ENCODE measurements at places on chromosomes 2 and 18.

- no peak for DNase-seq
These were observed 511 bp downstream of the MATN3 start for GRCh38 chr2:20012032-20012281.

DNA sequence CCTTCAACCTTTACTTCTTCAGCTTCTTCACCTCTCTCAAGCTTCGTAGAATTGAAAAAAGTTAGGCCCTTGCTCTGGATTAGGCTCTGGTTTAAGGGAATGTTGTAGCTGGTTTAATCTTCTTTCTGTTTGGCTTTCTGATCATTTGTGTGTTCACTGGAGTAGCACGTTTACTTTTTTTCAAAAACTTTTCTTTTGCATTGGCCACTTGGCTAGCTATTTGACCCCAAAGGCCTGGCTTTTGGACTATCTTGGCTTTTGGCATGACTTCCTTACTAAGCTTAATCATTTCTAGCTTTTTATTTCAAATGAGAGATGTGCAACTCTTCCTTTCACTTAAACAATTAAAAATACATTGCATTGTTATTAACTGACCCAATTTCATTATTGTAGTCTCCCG lies 1154.8 kb upstream of the ZEB2 start:
- no peak for DNase-seq

GRCh38 chr2:39782591-39782990 lies 3.5 kb upstream of the THUMPD2 start:
- no peak for DNase-seq

DNA sequence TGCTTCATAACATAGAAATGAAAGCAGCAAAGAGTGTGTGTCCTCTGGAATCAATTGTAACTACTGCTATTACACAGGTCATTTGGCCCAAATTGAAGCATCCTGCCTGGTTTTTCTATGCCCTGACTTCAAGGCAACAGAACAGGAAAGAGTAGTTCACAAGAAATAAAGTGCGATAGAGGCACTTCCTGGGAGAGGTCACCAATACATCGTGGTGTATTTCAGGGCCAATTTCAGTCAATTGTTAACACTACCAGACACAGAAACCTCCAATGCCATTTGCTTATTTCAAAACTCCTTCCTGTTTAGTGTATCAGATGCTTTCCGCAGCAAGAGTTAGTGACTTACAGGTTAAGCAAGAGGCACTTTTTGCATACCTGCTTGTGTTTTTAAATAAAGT lies 292.1 kb downstream of the ETAA1 start:
- no peak for DNase-seq

DNA sequence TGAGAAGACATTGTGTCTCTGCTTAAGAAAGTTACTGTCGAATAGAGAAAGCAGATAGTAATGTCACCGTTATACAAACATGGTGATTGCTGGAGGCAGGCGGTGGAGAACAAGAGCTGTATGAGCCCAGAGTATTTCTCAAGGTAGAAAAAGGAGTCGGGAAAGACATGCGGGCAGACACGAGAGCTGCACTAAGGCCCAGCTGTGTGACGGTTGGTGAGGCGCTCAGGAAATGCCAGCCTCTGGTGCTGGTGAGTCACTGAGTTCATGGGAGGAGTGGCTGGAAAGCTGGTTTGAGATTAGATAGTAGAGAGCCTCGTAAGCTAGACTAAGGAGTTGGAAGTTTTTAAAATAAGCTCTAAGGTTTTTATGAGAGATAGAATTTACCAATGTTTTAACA lies 390.9 kb upstream of the TRIB2 start:
- DNase-seq = no peak

GRCh38 chr2:151922845-151923666 lies 94.8 kb upstream of the ARL5A start:
- no peak for DNase-seq

- DNase-seq = no peak
These were observed 49.2 kb upstream of the GPR155 start for GRCh38 chr2:174535757-174536703.

- DNase-seq = no peak
These were observed 20.0 kb downstream of the SFTPB start for GRCh38 chr2:85647823-85648526.

DNA sequence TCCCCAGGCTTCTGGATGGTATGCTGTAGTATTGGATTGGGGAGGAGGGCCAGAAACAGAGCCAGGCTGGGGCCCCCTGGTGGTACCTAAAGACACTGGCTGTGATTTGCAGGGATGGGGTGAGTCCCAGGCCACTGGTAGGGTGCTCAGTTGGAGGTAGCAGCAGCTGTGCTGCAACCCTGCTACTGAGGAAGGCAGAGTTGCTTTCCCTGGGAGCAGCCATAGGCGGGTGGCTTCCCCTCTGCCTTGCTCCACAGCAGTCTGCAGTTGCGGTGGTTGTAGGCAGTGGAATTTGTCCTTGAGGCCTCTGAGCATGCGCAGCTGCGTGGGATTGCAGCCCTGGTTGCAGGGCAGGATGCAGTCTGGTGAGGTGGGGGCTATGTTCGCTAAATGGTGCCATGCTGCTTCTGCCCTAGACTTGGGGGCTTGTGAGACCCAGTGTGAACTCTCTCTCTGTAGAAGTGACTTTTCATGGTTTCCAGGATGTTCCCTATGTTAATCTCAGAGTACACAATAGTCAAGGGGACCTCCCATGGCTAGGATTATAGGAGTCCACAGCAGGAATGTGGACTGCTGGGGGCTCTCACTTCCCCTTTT lies 443.5 kb downstream of the XIRP2 start:
- no peak for DNase-seq

- DNase-seq = no peak
These were observed 15.5 kb downstream of the HEATR5B start for GRCh38 chr2:37068686-37069085.

DNA sequence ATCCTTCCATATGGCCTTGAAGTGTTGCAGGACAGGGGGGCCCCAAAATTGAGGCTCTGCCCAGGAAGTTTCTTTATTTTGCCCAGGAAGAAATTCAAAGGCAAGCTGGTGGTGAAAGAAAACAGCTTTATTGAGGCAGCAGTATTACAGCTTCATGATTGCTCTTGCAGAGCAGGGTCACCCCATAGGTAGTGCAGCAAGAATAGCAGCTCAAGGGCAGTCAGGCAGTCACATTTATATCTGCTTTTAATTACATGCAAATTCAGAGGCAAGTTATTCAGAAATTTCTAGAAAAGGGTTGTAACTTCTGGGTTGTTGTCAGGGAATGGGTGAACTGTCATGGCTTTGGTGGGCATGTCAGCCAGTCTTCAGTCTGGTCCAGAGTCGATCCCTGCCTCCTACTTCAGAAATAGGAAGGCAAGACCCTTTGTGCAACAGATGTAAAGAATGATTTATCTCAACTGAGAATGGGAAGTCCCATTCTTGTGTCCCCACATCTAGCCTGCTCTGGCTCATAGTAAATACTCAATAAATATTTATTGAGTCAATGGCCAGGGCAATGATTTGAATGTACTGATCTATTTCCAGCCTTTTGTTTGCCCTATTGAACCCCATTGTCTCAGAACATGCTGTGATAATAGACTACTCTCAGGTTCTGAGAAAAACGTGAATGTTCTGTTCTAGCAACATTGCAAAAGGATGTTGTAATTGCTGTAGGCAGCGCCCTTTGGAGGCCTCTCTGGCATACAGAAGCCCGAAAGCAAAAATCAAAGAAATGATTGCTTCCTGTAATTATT lies 129.8 kb downstream of the MYO3B start:
- DNase-seq = no peak

DNA sequence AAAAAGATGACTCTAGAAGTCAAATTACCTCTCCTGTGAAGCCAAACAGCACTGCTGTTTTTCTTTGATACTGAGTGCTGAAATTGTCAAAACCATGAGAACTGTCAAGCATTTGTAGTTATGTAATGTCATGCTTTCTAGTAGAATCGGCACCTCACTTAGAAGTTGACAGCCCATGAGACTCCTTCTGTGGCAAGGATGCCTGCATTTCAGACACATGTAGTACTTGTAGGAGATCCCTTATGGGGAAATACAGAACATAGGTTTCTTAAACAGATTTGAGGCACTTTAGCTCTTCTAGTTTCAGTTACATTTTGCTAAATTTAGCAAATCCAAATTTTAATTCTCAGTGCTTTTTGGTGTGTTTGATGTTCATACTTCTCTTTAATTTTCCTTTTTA lies 15.7 kb downstream of the ZNF407 start:
- no peak for DNase-seq

DNA sequence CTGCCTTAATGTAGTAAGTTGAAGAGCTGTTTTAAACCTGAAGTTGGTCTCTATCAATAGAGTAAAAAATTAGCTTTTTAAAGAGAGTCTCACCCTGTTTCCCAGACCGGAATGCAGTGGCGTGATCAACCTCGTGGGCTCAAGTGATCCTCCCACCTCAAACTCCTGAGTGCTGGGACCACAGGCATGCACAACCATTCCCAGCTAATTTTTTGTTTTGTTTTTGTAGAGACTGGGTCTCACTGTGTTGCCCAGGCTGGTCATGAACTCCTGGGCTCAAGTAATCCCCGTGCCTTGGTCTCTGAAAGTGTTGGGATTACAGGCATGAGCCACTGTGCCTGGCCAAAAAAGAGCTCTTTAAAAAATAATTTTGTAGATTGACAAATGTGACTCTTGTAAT lies 40.3 kb downstream of the CRIM1 start:
- no peak for DNase-seq

DNA sequence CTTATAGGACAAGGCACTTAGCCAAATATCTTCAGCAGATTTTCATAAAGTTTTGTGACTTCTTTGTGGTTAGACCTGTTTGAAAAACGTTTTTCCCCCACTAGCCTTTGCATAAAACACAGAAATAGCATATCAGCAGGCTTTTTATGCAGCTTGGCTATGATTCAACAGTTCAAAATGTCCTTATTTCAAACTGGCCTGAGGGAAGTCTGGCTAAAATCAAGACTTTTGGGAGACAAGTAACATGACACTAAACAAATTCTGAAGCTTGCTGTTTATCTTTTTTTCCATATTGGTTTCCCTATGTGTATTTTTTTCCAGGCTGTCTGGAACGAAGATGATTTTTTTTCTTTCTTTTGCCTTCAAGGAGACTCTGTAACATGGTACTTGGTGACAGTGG lies 95.1 kb upstream of the L3MBTL4 start:
- DNase-seq = no peak

DNA sequence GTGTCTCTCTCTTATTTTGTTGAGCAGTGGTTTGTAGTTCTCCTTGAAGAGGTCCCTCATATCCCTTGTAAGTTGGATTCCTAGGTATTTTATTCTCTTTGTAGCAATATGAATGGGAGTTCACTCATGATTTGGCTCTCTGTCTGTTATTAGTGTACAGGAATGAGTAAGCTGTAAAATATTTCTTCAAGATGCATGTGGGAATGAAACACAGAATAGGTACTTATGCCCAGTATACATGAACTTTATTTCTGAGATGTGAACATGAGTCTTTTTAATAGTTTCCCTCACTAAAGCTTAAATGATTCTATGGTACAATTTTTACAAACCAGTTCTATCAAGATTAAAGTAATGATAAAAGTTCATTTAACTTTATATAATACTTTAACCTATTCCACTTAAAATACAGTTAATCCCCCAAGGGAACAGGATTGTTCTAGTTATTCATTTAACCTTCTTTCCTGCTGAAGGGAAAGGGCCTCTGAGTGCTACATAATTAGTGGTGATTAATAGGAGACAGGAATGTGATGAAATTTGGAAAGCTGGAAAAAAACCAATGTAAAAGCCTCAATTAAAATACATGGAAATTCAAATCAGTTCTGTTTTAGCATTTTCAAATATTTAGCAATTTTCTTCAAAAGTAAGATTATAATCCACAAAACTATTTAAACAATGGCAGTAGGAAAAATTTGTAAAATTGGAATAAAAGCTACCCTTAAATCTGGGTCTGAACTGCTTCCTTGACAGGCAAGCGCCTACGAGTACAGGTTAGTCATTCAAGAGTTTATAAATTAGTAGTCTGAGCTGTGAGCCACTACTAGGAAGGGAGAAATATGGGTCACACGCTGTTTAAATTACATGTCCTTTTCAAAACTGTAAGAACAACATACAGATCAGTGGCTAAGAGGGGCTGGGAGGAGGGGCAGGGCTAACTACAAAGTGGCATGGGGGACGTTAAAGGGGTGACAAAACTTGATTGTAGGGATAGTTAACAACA lies 28.9 kb downstream of the SPIRE1 start:
- DNase-seq = no peak

GRCh38 chr2:236997069-236997715 lies 88.5 kb upstream of the COPS8 start:
- DNase-seq = no peak

DNA sequence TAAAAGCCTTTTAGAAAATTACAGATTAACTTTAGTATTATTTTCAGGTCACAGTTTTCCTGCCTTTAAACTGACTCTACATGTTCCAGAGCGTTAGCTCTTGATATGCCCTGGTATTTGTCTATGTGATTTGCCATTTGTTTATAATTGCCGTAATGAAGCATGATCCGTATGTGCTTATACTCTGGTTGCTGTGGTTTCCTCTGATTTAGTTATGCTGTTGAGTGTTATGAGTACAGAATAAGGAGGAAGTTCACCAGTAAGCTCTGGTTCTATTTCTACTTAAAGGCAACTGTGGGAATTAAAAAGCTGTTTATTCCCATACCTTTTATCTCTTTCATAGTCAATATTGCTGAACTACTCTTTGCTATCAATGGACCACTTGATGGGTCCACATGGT lies 123.5 kb downstream of the OSBPL6 start:
- no peak for DNase-seq

DNA sequence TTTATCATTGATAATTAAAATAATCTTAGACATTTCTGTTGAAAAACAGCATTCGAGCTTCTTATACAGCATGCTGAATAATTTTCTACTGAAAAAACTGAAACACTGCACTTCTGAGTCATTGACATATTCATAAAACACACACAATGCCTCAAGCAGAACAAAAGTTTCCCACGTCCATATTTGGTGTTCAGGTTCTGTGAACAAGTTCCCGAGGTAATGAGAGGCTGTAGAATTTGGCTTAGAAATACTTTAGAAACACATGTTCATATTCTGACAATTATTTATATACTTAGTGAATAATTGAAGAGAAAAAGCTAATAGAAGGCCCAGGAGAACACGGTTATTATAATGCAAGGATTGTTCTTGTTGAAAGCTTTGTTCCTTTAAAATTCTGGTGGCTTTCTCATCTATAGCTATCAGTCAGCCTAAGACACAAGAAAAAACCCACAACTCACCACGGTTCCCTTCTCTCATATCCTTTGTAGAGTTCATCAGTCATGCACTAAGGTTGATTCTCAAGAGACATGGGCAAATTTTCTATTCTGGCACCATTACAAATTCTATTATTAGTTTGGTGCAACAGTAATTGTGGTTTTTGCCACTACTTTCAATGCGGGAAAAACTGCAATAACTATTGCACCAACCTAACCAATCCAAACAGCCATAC lies 194.4 kb downstream of the TMX3 start:
- DNase-seq = no peak
